Activated naive CD8-positive, alpha-beta T cell treated with anti-CD3 and anti-CD28 coated beads, Interleukin-2, amount 50 U/mL, for 16 hours (primary cell): ENCODE measurements at places on chromosomes 7 and 10.

GRCh38 chr10:48444266-48444665, 137.8 kb downstream of the MAPK8 start:
- no peak for DNase-seq

GRCh38 chr10:62735464-62736167, 68.9 kb upstream of the ADO start:
- DNase-seq = no peak

GRCh38 chr10:78798976-78799730, 269.6 kb upstream of the ZMIZ1 start:
- no peak for DNase-seq

GRCh38 chr10:132942101-132943057, at the start of gene CFAP46:
CFAP46 (minus strand) TSS chr10:132942570; CDS start chr10:132942484, 86 bp downstream.
- no peak for DNase-seq

DNA sequence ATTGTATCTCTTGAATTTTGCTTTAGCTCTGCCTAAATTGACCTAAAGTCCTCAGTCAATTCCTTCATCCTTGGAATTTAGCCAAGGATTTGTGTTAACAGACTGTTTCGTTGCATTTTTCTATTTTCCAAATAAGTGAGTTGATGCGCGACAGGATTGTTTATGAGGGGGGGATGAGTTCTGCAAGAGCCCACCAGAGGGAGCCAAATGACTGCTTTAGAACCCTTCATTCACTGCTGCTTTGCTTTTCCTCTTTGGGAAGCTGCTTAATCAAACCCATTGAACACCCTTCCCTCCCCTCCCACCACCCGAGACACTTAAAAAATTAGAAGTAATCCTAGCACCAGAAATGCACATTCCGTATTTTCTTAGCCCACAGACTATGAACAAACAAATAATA, 33.7 kb upstream of the PTF1A start:
- no peak for DNase-seq

DNA sequence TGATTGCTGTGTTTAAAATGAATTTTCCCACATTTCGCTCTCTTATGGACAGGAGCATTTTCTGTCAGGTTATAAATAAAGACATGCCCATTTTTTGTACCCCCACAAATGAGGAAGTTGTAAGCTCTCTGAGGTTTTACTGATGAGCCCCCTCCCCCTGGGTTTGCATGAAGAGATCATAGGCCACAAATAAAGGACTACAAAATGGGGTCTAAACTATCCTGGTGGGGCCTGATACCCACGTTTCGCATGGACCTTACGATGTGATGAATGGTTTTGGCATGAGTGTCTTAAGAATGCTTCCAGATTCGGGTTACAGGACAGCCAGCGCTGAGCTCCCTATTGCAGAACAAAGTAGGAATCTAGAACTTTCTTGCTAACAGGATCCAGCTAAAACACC, 5.8 kb downstream of the IKZF1 start:
- DNase-seq = no peak

GRCh38 chr7:20896996-20897395, 110.3 kb upstream of the SP8 start:
- DNase-seq = no peak

- DNase-seq = no peak
Measured at GRCh38 chr7:16051561-16052255, 365.2 kb upstream of the MEOX2 start.

DNA sequence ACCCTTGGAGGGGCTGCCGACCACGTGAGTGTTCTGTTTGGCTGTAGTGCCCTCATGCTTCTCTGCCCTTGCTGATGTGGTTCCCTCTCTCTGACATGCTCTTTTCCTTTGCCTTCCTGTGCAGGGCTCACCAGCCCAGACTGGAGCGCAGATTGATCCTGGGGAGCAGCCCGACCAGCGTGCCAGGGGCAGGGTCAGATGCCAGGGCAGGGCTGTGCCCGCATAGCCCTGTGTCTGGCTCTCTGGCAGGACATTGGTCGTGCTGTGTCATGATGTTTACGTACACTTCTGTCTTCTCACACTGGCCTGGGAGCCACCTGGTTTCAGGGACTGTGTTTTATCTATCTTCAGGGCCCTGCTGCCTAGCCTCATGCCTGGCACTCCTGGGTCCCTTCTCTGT, 300.8 kb downstream of the CAMK1D start:
- no peak for DNase-seq

- no peak for DNase-seq
Measured at GRCh38 chr10:123044391-123044790, 35.6 kb downstream of the ACADSB start.

- DNase-seq = no peak
Measured at GRCh38 chr10:111590703-111591102, 513.9 kb downstream of the ADRA2A start.

DNA sequence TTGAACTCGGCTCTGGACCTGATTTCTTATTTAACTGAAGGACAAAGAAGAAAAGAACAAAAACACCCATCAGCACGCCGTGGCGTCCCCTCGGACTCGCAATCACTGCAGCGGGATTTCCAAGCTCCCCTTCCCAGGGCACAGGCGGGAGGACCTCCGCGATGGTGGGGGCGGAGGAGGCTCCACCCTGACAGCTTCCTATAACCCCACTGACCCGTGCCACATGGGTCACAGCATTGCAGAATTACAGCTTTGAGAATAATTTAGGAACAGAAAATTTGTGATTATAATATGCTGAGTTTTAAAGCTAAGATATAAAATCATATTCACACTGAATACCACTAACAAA, 129.7 kb upstream of the SEC61G start:
- DNase-seq = no peak

- no peak for DNase-seq
Measured at GRCh38 chr10:85919491-85920021, 447.0 kb downstream of the GRID1 start.

DNA sequence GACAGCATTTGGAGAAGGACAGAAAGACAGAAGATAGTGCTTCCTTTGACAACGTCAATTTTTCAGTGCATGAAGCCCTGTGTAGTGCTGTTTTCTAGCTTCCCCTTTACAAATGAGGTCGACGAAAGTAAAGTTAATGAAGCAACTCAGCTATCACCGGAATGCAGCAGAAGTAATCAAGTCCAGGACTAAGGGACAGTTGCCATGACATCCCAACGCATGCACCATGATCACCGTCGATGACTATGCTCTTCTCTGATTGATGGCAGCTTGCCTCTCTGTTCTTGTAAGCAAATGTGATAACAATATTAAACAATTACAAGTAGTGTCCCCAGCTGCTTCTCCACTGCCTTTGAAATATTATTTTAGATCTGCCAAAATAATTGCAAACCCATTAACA, 205.8 kb downstream of the FRMD4A start:
- no peak for DNase-seq

- no peak for DNase-seq
Measured at GRCh38 chr7:136058546-136058945, 81.4 kb upstream of the MTPN start.

- DNase-seq = no peak
Measured at GRCh38 chr10:8424555-8425211, 370.2 kb downstream of the GATA3 start.

GRCh38 chr10:123761038-123761428, 94.9 kb downstream of the GPR26 start:
- no peak for DNase-seq

DNA sequence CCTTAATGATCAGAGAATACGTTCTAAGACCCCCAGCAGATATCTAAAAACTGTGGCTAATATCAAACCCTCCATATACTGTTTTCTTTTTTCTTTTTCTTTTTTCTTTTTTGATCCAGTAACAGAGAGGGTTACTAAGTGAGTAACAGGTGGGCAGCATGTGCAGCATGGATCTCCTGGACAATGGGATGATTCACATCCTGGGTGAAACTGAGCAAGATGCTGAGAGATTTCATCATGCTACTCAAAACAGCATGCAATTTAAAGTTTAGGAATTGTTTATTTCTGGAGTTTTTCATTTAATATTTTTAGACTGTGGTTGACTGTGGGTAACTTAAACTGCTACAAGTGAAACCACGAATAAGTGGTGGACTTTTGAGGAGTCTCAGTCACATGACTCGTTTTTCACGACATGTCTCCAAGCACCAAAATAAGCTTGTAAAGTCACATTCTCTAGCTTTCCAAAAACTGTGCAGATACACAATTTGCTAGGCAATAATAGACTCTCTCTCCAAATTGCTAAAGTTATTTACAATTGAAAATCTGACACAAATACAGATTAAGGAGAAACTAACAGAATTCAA, 716.2 kb downstream of the NXPH1 start:
- no peak for DNase-seq

GRCh38 chr10:119103903-119104653, at the start of gene DENND10:
DENND10 (plus strand) TSS chr10:119104113; CDS start chr10:119104143, 30 bp downstream.
- peak; percentile 54 for DNase-seq

DNA sequence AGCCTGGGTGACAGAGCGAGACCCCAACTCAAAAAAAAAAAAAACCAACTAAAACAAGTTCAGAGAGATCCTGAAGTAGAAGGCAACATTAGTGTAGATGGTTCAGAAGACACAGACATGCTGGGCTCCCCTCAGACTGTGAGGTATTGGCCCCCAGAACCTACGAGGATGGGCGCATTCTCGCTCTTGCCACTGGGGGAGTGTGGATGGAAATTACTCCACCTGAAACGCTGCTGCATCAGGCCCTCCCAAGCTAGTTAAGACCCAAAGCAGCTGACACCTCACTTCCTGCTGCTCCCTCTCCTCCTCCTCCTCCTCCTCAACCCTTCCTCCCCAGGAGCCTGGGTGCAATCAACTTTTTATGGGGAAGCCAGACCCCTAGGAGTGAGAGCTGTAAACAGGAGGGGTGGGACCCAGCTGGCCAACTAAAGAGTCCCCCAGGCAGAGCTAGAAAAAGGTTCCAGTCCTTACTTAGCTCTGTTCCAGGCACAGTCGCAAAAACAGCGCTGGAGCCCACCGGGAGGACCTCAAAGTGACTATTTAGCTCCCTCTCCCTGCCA, 7.4 kb downstream of the SH3PXD2A start:
- DNase-seq = no peak

- no peak for DNase-seq
Measured at GRCh38 chr10:2980791-2981360, 86.5 kb upstream of the PFKP start.

GRCh38 chr7:116443101-116443523, 56.4 kb upstream of the CAV2 start:
- no peak for DNase-seq

DNA sequence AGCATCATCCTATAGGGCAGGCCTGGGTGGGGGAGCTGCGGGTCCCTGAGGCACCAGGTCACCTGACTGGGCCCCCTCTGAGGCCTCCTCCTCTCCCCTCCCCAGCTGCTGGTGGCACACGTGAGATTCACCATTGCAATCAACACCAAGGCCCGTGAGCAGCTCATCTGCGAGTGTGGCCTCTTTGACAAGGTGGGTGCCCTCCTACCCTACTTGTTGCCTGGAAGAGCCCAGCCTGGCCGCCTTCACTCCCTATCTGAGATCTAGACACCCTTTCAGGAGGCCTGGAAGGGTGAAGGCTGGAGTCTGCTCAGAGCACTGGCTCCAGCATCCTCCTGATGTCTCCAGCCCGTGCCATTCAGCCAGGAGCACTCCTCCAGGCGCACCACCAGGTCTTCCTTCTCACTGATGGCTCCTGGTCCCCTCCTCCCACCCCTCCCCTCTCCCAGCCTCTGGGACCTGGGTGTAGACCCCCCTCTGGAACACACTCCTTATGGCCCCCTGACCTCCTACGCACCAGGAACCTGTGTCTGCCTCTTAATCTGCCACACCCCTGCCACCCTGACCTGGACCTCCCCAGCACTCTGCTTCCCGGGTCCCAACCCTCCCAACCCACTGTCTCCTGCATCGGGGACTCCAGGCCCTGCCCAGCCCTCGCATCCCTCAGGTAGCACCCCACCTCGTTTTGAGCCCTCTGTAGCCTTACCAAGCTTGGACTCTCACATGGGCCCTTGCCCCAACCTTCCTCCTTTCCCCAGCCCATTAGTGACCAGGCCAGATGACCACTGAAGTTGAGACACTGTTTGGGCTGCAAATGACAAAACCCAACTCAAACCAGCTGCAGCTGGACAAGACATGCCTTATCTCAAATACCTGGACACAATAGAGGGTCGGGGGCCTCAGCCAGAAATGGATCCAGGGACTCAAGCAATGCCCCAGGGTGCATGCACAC, 67.5 kb downstream of the ALOX5 start:
- DNase-seq = no peak

DNA sequence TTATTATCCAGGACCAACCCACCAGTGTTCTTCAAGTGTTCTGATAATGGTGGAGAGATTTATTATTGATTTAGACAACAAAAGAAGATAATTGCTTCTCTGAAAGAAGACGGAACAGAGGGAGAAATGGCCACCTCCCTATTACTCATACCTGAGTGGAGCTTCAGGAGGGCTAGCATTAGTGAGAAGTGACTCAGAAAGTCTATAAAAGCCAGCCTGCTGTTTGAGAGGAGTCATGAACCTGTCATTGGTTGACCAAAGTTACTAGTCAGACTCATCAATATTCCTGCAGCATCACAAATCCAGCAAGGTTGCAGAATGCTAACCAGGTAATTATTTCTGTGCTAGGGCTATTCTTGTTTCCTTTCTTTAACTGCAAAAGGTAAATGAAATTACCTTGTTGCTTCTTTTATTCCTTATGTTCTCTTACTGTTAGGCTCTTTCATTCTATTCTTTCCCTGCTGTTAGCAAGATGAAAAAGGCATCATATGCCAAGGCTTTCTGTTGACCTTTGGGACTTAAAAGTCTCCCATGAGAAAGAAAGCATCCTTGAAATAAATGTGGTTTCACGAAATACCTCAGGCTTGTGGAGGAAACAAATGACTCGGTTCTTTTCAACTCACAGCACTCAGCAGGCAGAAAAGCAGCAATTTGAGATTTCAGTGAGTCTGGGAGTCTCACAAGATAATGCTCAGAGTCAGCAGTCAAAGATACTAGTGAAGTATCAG, 256.4 kb upstream of the PHYHIPL start:
- DNase-seq = no peak

GRCh38 chr10:99565166-99565565, 32.4 kb downstream of the NKX2-3 start:
- no peak for DNase-seq

- DNase-seq = no peak
Measured at GRCh38 chr7:53048638-53049037, 13.2 kb downstream of the POM121L12 start.

DNA sequence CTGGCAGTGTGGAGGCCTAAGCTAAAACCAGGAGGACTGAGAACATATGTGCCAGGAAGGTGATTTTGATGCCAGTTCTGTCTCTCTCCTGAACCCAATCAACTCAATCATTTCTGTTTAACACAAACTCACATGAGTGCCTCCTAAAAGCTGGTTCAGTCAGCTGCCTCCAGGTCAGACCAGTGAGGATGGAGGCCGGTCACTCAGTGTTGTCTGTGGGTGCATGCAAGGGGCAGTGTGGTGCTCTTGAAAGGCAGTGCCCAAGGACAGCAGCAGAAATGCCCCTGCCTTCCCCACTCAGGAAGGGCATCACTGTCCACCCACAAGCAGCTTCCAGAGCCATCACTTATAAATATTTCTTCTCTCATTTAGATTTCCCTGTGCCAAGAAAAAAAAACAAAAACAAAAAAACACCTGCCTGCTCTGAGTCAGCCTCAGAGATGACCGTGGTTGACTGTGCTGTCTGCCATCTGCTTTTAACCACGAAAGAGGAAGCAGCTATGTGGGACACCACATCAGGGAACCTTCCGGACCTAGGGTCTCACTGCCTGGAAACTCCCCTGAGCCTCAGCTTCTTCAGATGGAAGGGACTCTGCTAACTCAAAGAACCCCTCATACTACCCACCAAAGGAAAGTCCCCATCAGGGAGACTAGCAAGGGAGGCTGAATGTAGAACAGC, 39.1 kb downstream of the VOPP1 start:
- peak; percentile 54 for DNase-seq

GRCh38 chr7:132654150-132654549, 77.9 kb upstream of the PLXNA4 start:
- DNase-seq = no peak

- no peak for DNase-seq
Measured at GRCh38 chr7:157499835-157500153, 163.0 kb downstream of the DNAJB6 start.
